ENCODE measurements at places on chromosomes 16 and 17.

- H3K36me3 ChIP-seq: no peaks in the 10 kb centered on the region
- no peak overlapping the region for H3K4me3 ChIP-seq
- peaks cover 49% of the 10 kb centered on the region for H3K4me1 ChIP-seq
These were observed 54.7 kb upstream of the IL34 start for GRCh38 chr16:70591615-70592014.

DNA sequence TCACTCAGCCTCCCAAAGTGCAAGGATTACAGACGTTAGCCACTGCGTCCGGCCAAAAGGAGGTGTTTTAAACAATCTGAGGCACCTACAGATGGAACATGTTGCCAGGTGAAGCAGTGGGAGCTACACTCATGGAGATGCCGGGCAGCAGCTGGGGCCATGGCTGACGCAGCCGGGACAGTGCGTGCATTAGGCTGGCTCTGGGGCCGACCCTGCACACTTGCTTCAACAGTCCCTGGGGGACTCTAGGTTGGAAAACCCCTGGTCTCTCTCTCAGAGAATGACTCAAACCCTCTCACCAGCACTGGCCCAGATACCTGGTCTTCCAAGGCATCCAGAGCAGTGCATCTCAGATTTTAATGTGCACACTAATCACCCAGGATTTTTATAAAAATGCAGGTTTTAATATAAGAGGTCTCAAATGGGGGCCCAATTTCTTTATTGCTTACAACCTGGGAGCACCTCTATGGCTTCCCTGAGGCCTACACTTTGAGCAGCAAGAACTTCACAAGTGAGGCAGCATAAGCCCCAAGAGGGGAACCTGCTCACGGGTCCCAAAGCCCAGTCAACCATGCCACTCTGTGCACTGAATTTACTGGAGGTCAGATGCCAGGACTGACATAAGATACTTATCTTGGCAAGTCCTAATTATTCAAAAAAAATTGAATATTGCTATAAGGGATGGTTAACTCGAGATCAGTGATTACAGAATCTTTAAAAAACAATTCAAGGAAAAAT is 70.8 kb upstream of the TRAP1 start:
- DNase-seq: peak; percentile 50
- no peak overlapping the region for H3K4me3 ChIP-seq
- no peaks in the 10 kb centered on the region for H3K27me3 ChIP-seq
- H3K36me3 ChIP-seq: peaks cover 22% of the 10 kb centered on the region
- H3K27ac ChIP-seq: no peak overlapping the region

- no peak for DNase-seq
- no peaks in the 10 kb centered on the region for H3K27me3 ChIP-seq
- H3K4me1 ChIP-seq: peaks cover 6% of the 10 kb centered on the region
These were observed 194.9 kb upstream of the CDH11 start for GRCh38 chr16:65316808-65317207.

GRCh38 chr16:85263239-85263585 is 150.9 kb upstream of the CIBAR2 start:
- DNase-seq: no peak
- H3K27ac ChIP-seq: no peak overlapping the region
- no peaks in the 10 kb centered on the region for H3K27me3 ChIP-seq
- H3K4me3 ChIP-seq: no peak overlapping the region
- H3K36me3 ChIP-seq: no peaks in the 10 kb centered on the region
- no peaks in the 10 kb centered on the region for H3K4me1 ChIP-seq

DNA sequence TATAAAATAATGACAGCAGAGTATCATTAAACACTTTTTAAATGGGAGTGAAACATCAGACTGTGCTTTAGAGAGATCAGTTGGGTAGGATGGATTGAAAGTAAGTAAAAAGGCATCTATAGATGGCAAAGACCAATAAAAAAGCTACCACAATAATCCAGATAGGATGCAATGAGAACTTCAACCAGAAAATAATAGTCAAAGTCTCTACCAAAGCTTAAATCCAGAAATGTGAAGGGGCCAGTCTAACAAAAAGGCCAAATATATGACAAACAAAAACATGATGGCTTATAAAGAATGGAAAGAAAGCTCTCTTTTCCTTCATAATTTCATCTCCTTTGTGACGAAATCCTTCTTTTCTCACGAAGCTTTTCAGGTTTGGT is 12.3 kb downstream of the KANSL1 start:
- DNase-seq: no peak
- H3K4me3 ChIP-seq: no peak overlapping the region

GRCh38 chr16:89167425-89167941 is 4.1 kb upstream of the CDH15 start:
- peaks cover 18% of the 10 kb centered on the region for H3K27me3 ChIP-seq
- H3K4me3 ChIP-seq: no peak overlapping the region
- H3K27ac ChIP-seq: no peak overlapping the region

DNA sequence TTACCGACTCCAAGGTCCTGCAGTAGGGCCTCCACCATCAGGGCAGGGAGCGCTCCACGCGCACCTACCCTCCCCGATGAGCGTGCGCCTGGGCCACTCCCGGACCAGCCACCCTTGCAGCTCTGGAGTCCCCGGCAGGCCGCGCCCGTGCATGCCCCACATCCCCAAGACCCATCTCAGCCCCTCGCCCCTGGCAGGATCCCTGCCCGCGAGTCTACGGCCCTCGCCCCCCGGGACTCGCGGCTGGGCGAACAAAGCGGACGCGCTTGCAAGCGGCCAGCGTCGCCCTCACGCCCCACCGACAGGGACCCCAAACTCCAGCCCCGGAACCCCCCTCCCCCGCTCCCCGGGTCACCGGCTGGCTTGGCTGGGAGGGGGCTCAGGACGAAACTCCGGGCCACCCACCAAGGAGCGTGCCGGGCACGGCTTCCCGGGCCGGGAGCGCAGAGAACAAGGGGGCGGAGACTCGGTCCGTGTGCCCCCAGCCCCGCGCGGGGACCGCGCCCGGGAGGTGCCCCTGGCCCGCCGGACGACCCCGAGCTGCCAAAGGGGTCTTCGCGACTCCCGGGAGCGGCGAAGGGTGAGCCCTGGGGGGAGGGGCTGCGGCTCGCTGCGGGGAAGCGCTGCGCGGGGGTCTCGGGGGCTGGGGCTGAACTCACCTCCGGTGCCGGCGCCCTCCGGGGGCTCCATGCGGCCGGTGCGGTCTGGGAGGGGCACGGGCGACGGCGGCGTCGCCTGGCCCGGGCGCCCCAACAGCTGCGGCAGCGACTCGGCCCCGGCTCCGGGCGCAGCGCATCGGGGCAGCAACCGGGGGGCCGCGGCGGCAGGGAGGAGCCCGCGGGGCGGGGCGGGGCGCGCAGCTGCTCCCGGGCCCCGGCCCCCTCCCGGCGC is at the start of gene DBNDD1:
Gene DBNDD1, minus strand, starts transcription at position 805 of the 891 bp plus-strand sequence. Its CDS starts 115 bp downstream, at position 690.
- no peak for DNase-seq
- peaks cover 12% of the 10 kb centered on the region for H3K4me1 ChIP-seq
- peak within 1 kb of the TSS; percentile 69 for H3K4me3 ChIP-seq
- peak within 1 kb of the TSS; percentile 50 for H3K27ac ChIP-seq
- no peaks in the 10 kb centered on the region for H3K27me3 ChIP-seq

DNA sequence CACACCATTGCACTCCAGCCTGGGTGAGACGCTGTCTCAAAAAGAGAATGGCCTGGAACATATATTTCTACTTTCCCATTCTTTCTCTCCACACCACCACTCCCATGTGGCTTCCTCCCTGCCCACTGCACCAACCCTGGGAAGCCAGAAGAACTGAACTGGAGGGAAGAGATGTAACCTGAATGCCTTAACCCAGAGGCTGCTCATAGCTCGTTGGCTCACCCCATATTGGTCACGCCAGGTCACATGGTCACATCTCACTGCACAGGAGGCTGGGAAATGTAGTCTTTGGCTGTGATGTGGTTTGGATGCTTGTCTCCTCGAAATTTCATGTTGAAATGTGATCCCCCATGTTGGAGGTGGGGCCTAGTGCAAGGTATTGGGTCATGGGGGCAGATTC is 5.9 kb upstream of the DNAH17 start:
- no peak for DNase-seq
- H3K27me3 ChIP-seq: no peaks in the 10 kb centered on the region
- H3K27ac ChIP-seq: no peak overlapping the region

DNA sequence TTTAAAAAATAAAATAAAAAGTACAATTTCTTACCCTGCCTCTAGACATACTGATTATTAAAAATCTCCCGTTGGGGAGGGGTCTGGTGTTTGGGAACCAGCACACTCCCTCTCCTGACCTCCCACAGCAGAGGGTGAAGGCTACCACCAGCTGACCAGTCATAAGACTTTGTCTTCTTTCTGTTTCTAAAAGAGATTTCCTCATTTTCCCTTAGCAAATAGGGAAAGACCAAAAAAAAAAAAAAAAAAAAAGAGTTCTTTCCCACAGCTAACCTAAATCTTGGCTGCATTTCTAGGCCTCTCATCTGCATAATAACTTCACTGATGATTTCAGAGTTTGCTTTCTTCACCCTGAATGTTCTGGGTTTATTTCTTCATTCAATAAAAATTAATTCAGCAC is 30.3 kb downstream of the CDK5RAP3 start:
- peaks cover 6% of the 10 kb centered on the region for H3K27me3 ChIP-seq
- H3K4me1 ChIP-seq: no peaks in the 10 kb centered on the region
- H3K27ac ChIP-seq: no peak overlapping the region

GRCh38 chr16:15141586-15141985 is 47.5 kb upstream of the RRN3 start:
- no peak for DNase-seq
- no peaks in the 10 kb centered on the region for H3K27me3 ChIP-seq
- no peaks in the 10 kb centered on the region for H3K36me3 ChIP-seq
- peak overlapping the region; percentile 93 for H3K27ac ChIP-seq
- peaks cover 17% of the 10 kb centered on the region for H3K4me1 ChIP-seq
- peak overlapping the region; percentile 62 for H3K4me3 ChIP-seq

DNA sequence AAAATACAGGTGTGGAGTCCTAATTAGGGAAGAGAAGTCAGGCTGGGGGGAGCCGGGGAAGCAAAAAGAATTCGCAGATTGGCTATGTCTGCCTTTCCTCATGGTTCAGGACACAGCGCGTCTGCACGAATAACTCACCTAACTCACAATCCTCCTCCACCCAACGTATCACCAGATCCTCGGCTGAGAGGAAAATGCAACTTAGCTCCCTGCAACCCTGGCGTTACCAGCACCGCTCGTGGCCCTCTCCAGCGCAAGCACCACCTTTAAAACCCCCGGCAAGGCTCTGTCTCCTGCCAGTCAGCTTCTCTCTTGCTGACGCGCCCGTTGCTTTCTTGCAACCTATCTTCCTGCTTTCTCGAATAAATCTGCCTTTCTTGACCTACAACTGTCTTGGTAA is 49.8 kb upstream of the METRNL start:
- no peak overlapping the region for H3K27ac ChIP-seq
- DNase-seq: no peak
- H3K36me3 ChIP-seq: peaks cover 4% of the 10 kb centered on the region
- no peaks in the 10 kb centered on the region for H3K4me1 ChIP-seq

GRCh38 chr17:27811961-27812360 is 11.6 kb upstream of the NOS2 start:
- H3K36me3 ChIP-seq: no peaks in the 10 kb centered on the region
- no peak overlapping the region for H3K27ac ChIP-seq
- H3K27me3 ChIP-seq: no peaks in the 10 kb centered on the region
- H3K4me3 ChIP-seq: no peak overlapping the region
- no peak for DNase-seq

DNA sequence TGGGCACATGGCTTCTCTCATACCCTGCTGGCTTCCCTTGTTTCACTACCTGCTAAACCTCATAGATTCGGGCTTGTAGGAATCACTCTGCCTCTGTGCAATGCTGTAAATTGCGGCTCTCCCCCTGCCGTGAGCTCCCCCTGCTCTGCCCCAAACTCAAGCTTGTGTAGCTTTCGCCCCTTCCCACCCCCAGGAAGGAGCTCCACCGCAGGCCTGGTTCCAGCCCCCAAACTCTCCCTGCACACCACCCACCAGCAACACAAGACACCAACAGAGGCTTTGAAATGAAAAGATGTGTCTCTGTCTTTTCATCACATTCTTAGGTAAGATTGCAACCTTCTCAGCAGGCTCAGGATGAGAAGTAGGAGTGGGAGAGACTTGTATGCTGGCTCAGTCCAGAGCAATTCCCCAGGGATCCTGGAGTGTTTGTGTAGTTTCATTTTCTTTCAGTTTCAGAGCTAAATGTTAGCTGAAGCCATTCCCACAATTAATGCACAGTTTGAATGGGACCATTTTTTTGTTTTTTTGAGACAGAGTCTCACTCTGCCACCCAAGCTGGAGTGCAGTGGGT is 14.2 kb downstream of the CX3CL1 start:
- DNase-seq: no peak
- H3K4me3 ChIP-seq: no peak overlapping the region
- no peaks in the 10 kb centered on the region for H3K27me3 ChIP-seq
- H3K27ac ChIP-seq: no peak overlapping the region
- H3K36me3 ChIP-seq: peaks cover 16% of the 10 kb centered on the region

GRCh38 chr17:59366773-59367656 is 35.6 kb downstream of the YPEL2 start:
- peaks cover 94% of the 10 kb centered on the region for H3K4me1 ChIP-seq
- no peaks in the 10 kb centered on the region for H3K27me3 ChIP-seq
- H3K36me3 ChIP-seq: no peaks in the 10 kb centered on the region
- H3K27ac ChIP-seq: peak overlapping the region; percentile 94

DNA sequence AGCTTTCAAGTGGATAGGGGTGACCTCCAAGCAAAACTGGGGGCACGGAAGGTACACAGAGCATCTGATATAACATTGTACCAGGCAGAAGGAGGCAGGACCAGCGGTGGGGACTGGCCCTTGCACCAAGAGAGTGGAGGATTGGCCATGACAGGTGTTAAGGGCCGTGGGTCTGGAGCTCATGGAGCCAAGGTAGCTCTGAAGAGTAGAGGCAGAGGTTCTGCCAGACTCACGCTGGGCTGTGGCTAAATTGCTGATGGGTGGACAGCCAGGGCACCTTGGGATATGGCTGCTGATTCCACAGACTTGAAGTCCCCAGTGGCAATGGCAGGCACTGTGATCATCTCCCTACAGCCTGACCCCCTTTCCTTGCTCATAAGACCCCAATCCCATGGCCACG is 65.9 kb upstream of the NKD1 start:
- no peaks in the 10 kb centered on the region for H3K36me3 ChIP-seq
- no peaks in the 10 kb centered on the region for H3K27me3 ChIP-seq

- peaks cover under 1% of the 10 kb centered on the region for H3K4me1 ChIP-seq
- no peak overlapping the region for H3K4me3 ChIP-seq
- DNase-seq: no peak
- no peaks in the 10 kb centered on the region for H3K27me3 ChIP-seq
These were observed 10.7 kb downstream of the SLC5A2 start for GRCh38 chr16:31493506-31494125.

DNA sequence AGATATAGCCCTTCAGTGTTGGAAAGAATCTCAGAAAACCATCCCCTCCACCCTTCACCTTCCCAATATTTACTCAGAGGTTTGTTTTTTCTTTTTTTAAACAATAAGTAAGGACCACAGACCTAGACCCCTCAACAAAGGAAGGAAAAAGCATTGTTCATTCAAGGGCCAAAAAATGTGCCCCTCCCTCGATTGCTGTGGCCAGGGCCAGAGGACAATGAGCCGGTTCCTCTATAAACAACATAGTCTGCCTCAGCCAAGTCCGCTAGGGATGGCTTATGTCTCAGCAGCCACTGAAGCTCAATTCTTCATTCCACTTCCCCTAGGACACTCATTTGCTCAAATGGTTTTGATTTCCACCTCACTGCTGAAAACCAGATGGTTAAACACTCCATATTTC is 24.0 kb downstream of the TRIM16 start:
- no peaks in the 10 kb centered on the region for H3K27me3 ChIP-seq
- no peak for DNase-seq
- H3K27ac ChIP-seq: no peak overlapping the region
- no peaks in the 10 kb centered on the region for H3K4me1 ChIP-seq
- no peak overlapping the region for H3K4me3 ChIP-seq
